ENCODE measurements at places on chromosomes 16 and 17. TPM values are rescaled to one million over a fixed set of nuclear protein-coding genes. Genes with fewer than 3 reads are reported as not detected.

DNA sequence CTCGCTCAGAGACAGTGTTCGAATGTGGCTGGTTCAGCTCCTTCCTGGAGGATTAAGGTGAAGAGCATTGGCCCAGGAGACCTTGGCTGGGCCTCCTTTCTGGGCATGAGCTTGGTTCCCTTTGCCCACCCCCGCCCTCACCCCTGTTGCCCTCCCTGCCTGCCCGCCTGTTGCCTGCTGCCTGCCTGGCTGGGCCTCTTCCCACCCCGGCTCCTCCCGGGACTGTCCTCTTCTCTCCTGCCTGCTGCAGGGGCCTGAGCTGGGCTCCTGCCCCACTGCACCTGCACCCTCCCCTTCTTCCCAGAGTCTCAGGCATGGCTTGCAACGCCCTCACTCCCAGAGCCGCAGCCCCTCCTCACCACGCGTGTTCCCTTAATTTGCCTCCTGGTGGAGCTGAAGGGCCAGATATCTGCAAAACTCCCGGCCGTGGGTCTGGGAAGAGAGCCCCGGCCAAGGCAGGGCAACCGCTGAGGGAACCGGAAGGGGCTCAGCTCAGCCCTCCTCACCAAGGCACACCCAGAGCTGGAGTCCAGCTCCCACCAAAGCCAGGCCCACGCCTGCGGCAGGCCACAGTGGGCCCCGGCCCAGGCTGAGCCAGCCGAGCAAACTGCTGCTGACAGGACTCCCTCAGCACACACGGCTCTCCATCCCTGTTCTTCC, 31.2 kb downstream of the MNT start:
- DNase-seq, result no peak

Gene SARM1
- 3.6 TPM for total RNA-seq

GRCh38 chr17:7022781-7023571, at the start of gene BCL6B:
BCL6B (plus strand) TSS chr17:7023050; CDS start chr17:7023672, 622 bp downstream.
- DNase-seq, result no peak

DNA sequence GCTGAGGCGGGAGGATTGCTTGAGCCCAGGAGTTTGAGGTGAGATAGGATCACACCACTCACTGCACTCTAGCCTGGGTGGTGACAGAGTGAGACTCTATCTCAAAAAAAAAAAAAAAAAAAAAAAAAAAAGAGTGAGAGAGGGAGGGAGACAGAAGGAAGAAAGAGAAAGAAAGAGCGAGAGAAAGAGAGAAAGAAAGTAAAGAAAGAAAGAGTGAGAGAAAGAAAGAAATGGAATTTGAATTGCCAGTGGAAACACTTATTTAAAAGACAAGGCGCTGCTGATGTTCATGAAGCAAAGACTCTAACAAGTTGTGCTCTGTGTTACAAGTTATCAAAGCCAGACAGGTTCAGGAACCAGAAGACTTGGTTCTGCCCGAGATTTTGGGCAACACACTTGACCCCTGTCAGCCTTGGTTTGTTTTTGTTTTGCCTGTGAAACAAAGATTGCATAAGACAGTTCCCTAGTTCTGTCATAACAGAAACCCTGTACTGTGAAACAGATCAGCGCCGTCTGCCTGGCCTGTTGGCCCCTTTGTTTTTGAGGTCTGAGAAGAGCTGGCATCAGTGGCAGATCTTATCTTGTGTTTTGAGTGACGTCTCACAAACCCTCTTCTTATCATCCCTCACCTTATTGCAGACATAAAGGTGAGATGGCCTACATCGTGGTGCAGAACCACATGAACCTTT, 55.4 kb upstream of the ENDOV start:
- no peak for DNase-seq

Gene HSD17B2
- 12.4 TPM for total RNA-seq

DNA sequence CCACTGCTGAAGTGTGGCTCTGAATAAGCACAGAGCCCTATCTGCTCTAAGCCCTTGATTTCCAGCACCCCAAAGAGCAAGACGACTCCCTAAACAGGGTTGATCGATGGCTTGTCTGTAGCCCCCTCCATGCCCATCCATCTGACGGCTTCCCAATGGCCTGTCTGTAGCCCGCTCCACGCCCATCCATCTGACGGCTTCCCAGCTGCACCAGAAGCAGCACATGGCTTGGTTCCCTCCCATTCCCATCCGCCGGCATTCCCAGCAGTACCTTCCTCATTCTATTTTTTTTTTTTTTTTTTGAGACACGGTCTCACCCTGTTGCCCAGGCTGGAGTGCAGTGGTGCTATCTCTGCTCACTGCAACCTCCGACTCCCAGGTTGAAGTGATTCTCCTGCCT, 64.5 kb downstream of the RBFOX3 start:
- DNase-seq, result no peak

DNA sequence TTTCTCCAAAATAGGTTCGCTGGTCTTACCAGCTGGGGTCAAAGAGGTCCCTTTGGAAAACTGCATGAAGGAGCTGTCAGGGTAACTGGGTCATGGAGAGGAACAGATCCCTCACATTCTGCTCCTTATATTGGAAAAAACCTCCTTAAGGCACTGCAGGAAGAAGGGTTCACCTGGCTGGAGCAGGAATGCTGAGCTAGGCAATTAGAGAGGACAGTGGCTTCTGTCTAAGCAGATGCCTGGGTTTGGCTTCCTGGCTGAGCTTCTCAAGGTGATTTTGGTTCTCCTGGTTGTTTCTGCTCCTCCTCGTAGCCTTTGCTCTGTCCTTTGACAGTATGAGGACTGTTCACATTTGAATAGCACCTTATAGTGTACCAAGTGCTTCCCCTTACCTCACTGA, 19.6 kb downstream of the ITGB3 start:
- DNase-seq, result no peak

Gene CFAP52
- total RNA-seq, result not detected

DNA sequence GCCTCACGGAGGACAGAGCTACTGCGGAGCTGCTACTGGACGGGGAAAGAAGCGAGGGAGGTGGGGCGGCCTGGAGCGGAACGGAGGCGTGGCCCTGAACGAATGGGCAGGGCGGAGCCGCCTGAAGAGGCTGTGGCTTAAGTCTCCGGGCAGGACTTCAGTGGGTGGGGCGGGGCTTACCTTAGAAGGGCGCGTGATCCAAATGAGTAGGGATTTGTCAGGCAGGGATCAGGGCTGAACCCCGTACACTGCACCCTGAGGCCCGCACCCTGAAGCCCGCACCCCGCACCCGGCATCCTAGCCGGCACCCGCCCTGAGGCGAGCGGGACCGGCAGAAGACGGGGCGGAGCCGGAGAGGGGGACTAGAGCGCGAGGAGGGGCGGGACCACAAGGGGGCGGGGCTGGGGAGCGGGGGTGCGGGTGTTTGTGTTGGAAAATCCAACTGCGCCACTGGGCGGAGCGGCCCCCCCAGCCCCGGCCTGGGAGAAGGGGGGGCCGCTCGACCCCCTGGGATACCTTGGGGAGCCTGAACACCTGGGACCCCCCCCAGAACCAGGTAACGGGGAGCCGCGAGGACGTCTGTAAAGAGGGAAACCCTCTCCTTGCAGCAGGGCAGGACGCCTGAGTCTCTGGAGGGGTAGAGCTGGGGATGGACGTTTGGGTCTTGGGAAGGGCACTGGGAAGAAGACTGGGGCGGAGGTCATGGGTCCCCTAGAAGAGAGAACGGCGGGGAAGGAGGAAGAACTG, at the start of gene KDM6B:
Gene KDM6B (plus strand): TSS at position 423 of the 747 bp plus-strand sequence. CDS start 11,338 bp downstream, outside the sequence.
- DNase-seq, result peak; percentile 81
